Frontal cortex (tissue), 4 donors: ENCODE measurements at places on chromosomes 12 and 14.

DNA sequence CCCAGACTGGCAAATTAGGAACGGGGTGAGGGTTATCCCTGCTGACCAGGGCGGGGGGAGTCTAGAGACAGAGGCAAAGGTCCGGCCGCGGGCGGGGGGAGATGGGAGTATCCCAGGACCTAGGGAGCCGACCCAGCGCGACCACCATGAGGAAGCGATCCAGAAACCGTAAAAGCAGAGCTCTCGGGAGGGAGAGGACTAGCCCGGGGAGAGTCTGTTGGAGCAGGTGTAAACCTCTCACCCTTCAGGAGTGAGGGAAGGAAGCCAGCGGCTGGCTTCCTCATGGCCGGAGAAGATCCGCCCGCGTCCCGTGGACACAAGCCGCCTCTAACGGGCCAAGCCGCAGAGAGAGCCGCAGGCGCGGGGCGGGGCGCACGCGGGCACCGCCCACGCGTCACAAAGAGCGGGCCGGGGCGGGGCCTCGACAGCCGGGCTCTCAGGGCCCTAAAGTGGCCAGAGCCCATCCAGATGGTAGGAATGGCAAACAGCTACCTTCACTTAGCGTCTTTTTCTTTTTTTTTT lies at the start of gene ACRBP:
TSS of gene ACRBP (minus strand) at position 350 of the 522 bp plus-strand sequence. CDS start at position 284, 66 bp downstream.
- DNase-seq = peak; percentile 71

- DNase-seq = no peak
Observed at GRCh38 chr14:54822685-54823084, 79.9 kb downstream of the GCH1 start.

DNA sequence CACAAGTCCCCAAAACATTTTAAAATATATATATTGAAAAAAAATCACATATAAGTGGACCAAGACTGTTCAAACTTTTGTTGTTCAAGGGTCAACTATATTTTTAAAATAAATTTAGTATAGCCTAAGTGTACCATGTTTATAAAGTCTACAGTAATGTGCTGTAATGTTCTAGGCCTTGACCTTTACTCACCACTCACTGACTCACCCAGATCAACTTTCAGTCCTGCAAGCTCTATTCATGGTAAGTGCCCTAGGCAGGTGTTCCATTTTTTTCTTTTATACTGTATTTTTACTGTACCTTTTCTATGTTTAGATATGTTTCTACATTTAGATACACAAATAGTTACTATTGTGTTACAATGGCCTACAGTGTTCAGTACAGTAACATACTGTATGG lies 23.4 kb upstream of the TMTC1 start:
- DNase-seq = no peak

DNA sequence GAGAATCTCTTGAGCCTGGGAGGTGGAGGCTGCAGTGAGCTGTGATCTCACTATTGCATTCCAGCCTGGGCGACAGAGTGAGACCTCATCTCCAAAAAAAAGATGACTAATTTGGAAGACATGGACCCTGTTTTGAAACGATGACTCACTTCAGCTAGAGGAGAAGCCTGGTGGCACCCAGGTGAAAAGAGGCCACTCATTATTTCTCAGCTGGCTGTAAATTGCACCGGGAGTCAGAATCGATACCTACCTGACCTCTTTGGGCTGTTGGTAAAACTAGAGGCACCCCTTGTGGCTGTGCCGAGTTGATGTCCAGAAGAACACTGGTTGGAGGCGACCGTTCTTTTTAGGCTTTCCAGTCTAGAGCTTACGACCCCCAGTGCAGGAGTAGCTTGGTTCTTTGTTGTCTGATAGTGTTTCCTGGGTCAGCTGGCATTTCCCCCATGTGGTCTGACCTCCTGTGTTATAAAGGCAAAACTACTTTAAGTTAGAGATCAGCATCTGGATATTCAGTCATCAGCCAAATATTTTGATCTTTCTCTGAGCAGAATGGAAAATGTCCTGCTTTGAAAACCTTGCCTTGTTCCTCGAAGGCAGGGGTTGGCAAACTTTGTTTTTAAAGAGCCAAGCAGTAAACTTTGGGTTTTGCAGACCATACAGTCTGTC lies 93.2 kb downstream of the CHST11 start:
- no peak for DNase-seq

GRCh38 chr12:31118347-31119191 lies 44.9 kb downstream of the DDX11 start:
- no peak for DNase-seq

GRCh38 chr14:105173145-105173544 lies 4.6 kb upstream of the JAG2 start:
- DNase-seq = no peak

- no peak for DNase-seq
Observed at GRCh38 chr12:131130311-131130911, 176.7 kb downstream of the ADGRD1 start.

- peak; percentile 48 for DNase-seq
Observed at GRCh38 chr12:124663771-124664366, 96.5 kb upstream of the NCOR2 start.

DNA sequence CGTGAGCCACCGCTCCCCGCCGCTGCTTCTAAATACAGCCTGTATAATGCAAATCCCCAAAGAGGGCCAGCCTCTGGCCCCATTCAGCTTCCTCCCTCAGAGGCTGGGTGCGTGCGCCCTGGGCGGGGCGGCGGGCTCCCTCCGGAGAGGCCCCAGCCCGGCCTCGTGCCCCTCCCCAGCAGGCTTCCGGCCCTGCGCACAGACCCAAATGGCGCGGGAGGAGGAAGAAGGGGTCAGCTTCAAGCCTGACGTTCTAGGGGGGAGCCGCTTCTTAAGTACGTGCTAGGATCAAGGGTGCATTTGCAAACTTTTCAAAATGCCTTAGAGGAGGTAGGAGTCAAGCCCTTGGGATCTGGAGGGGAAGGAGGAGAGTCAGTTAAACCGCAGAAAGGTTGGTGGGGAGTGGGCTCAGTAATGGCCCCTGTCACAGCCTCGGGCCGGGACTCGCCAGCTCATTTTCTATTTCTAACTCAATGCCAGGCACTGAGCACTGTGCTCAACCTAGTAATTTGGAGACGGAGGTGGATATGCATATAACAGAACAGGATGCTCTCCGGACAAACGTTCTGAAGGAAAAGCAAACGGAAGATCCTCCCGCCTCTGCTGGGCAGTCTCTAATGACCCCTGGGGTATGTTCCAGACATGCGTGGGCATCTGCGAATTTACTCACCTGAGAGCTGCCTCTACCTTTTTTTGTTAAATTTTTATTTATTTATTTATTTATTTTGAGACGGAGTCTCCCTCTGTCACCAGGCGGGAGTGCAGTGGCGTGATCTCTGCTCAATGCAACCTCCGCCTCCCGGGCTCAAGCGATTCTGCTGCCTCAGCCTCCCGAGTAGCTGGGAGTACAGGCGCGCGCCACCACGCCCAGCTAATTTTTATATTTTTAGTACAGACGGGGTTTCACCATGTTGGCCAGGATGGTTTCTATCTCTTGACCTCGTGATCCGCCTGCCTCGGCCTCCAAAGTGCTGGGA lies 32.3 kb downstream of the NINJ2 start:
- no peak for DNase-seq

DNA sequence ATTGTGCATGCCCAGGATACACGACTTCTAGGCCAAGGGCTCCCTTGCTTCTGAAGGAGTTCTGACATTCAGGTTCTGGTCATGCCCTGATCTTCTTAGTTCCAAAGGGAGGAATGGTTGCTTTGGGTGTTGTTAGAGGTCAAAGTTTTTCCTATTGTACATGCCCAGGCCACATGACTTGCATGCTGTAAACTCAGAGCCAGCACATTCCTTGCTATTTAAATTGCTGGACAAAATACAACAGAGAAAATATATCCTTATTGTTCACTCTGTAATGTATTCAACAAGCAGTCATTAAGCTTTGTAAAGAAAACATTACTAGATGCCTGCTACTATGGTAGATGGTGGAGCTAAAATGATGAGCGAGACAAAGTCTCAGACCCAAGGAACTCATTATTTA lies 71.2 kb upstream of the COCH start:
- DNase-seq = no peak

GRCh38 chr14:68140076-68140741 lies 320.6 kb downstream of the RAD51B start:
- no peak for DNase-seq

- no peak for DNase-seq
Observed at GRCh38 chr12:44227616-44228015, 391.7 kb downstream of the TMEM117 start.

DNA sequence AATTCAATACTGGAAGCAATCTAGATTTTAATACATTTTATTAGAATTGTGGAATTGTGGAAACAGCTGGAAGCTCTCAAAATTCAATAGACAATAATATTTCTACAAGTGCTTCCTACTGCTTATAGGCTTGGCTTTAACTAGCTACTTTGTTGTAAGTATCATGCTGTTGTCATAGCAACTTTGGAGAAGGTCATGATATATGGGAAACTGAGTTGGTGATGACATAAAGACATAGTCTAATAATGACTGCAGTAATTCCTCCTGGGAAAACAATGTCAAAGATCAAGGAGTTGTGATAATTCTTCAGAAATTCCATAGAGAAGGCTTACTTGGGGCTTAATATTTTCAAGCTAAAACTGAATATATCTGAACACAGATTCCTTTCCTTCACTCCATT lies 266.6 kb downstream of the KIF21A start:
- no peak for DNase-seq

GRCh38 chr12:126051611-126052107 lies 986.4 kb downstream of the AACS start:
- no peak for DNase-seq

DNA sequence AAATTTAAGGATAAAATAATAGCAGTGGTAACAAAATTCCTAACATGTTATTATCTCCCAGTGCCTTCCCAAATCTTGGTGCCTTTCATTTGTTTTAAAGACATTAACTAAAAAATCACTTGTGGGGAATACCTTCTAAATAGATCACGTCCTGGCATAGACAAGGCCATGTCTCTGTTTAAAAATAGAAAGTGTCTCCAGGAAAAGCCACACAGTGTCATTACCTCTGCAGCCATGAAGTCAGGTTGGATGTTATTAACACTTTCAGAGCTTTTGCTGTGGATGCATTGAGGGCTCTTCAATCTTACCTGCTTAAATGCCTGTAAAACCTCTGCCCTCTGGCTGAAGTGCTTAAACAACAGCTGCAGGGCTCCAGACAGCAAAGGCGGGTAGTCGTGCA lies 211.1 kb downstream of the ITPR2 start:
- DNase-seq = no peak

DNA sequence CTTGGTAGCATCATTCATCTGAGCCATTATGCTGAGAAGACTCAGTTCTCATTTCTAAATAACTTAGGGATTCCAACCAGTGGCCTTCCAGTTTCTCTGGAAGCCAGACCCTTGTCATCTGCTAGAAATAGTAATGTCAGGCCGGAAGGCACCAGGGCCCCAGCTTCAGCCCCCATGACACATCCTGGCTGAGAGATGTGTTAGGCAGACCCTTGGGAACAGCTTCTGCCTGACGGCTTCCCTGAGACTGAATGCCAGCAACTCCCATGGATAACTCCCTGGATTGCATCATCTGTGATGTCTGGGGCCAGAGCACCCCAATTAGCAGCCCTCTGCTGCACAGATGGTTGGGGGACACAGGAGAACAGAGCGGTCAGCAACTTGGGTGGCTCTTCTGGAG lies 583.5 kb upstream of the TBX3 start:
- no peak for DNase-seq

GRCh38 chr12:89529738-89530137 lies 3.9 kb upstream of the POC1B start:
- DNase-seq = peak; percentile 61

DNA sequence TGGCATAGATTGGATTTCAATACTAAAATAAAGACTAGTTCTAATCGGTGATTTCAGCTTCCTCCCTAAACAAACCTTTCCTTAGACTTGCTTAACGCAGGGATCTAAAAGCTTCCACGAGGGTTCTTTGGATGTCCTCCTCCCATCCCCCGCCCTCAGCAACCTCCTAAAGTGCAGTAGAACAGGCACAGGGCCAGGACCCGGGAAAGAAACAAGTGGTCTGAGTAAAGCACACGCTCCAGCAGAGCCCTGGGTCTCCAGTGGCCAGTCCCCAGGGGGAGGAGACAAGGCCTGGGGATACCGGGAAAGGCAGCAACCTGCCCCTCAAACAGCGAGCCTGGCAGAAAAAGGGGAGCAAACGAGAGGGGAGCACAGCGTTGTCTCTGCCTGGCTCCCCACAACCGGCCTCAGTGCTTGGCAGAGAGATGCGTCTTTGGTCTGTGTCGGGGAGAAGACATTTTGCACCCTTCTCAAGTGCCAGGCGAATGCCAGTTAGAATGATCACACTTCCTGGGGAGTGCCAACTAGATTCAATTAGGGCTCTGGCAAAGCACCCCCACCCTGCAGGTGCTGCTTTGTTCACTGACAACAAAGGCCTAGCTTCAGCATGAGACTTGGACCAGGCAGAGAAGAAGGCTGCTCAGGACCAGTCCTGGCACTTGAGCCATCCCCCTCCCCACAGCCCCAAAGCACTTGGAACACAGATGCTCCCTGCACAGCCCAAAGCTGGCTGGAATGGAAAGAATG lies 17.1 kb upstream of the SLC6A12 start:
- DNase-seq = peak; percentile 40

DNA sequence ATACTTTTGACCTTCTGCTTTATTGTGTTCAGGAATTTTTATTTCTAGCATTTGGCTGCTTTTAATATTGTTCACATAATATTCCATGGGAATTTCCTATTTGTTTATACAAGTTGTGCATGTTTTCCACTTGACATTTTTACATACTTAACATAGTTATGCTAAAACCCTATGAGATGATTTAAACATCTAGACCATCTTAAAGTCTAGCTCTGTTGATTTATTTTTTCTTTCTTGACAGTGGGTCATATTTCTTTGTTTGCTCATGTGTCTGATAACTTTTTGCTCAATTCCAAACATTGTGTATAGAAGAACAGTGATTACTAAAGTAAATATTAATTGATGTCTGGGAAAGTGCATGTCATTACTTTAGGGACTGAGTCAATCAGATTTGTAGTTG lies 202.1 kb upstream of the PDZRN4 start:
- no peak for DNase-seq

DNA sequence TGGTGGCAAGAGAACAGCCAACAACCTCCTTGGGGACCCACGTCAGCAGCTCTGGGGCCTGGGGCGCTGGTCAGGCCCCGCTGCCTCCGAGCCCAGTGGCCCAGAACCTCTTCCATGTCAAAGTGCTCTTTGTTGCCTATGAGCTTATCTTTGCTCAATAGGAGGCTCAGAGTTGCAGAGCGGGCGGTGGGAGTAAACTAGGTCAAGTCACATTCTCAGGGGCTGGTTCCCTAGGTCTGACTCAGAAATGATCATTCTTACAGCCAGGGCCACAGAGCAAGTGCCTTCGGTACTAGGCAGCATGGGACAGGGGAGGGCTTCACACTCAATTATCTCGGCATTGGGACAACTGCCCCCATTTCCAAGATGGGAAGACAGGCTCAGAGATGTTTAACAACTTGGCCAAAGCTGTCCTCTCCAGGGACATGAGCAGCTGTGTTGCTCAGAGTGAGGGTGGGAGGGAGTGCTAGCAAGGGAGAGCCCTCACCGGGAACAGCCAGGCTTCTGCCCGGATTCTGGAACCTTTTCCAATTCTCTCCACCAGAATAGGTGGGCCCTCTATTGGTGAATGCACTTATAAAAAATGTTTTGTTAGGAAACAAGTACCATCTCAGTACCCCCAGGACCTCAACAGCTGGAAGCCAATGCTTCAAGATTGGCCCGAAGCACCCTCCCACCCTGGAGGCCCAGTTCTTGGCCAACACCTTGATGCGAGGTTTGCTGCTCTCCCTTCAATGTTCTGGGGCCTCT lies 11.9 kb downstream of the SLC25A29 start:
- peak; percentile 26 for DNase-seq
